K562 (cell line): ENCODE measurements at places on chromosomes 13 and 19.

DNA sequence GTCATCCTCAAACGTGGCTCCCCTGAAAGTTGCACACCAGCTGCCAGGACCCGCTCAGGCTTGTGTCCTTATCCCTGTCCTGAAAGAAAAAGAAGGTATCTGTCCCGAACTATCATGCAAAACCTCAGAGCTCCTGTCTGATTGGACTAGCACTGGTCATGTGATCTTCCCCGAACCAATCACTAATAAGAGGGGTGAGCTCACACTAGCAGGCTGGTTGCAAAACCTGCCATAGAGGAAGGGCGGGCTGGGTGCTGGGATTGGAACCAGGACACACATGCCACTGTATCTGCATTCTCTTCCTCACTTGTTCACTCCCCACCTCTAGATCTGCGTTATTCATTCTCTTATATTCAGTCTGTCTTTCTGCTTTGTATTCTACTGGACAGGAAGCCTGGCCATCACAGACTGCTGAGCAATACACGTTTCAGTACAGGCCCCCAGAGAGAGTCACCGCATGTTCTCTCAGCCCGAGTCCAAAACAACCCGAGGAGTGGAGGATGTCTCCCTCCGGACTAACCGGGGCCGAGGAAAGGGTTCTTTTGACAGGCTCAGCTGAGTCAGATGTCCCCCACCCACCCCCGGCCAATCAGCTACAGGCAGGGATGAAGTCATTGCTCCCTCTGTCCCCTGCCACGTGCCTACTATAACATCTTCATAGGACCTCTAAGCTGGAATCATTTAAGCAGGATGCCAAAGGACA, 97.7 kb downstream of the SIPA1L3 start:
- DNase-seq = peak; percentile 76

DNA sequence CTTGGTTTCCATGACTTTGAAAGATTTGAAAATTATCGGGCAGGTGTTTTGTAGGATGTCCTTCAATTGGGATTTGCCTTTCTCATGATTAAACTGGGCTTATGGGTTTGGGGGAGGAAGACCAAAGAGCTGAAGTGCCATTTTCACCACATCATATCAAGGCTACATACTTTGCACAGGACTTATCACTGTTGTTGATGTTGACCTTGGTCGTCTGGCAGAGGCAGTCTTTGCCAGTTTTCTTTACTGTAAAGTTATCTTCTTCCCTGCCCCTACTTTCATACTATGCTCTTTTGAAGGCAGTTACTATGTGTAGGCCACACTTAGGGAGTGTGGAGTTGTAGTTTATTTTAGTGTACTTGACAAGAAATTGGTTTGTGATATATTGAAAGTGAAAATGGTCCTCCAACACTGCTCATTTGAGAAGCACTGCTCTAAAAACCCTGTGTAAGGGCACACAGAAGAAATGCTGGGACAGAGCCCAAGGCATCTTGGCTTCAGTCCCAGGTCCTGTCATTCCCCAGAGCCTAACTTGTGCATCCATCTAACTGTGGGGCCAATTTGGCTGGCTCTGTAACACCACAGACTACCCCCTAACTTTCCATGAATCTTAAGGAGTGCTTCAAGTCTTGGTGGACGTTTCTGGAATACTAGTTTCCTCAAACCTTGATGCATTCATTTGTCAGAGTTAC, 384.9 kb downstream of the KCNRG start:
- no peak for DNase-seq

GRCh38 chr13:37495046-37495445, 103.5 kb downstream of the POSTN start:
- DNase-seq = no peak

GRCh38 chr19:19674315-19674714, 5.7 kb downstream of the ZNF101 start:
- no peak for DNase-seq

DNA sequence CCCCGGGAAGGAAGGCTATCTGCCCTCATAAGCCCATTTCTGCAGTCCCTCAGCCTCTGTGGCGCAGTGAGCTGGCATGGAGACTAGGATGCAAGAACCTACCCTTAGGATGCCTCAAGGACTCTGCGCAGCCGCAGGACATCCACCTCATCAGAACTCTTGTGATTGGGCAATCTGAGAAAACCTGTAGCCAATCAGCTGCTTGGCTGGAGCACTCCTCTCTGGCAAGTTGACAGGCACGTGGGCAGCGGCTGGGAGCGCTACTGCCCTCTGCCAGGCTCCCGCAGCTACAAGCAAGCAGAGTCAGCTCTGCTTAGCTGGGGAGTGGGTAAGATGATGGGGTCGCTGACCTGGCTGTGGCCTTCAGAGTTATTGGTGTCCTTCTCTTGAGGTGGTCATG, 1.5 kb upstream of the ECSIT start:
- peak; percentile 87 for DNase-seq

DNA sequence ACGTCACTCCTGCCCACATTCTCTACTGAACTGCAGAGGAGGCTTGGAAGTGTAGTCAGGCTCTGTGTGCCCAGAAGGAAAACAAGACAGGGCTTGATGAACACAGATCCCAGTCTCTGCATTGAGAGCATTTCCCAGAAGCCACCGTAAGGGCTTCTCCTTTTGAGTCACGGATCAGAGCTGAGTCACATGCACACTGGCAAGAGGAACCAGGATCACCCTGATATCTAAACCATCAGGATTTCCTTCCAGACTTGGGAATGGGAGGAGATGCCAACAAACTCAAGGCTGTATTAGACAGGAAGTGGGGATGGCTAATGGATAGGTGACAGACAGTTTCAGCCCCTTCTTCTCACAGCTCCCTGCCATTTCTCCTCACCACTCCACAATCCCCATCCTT, 17.7 kb upstream of the FBXO17 start:
- no peak for DNase-seq

- no peak for DNase-seq
Measured at GRCh38 chr19:16586991-16587832, 15.0 kb upstream of the SLC35E1 start.

GRCh38 chr19:48914181-48914580, 14.1 kb downstream of the NUCB1 start:
- no peak for DNase-seq

DNA sequence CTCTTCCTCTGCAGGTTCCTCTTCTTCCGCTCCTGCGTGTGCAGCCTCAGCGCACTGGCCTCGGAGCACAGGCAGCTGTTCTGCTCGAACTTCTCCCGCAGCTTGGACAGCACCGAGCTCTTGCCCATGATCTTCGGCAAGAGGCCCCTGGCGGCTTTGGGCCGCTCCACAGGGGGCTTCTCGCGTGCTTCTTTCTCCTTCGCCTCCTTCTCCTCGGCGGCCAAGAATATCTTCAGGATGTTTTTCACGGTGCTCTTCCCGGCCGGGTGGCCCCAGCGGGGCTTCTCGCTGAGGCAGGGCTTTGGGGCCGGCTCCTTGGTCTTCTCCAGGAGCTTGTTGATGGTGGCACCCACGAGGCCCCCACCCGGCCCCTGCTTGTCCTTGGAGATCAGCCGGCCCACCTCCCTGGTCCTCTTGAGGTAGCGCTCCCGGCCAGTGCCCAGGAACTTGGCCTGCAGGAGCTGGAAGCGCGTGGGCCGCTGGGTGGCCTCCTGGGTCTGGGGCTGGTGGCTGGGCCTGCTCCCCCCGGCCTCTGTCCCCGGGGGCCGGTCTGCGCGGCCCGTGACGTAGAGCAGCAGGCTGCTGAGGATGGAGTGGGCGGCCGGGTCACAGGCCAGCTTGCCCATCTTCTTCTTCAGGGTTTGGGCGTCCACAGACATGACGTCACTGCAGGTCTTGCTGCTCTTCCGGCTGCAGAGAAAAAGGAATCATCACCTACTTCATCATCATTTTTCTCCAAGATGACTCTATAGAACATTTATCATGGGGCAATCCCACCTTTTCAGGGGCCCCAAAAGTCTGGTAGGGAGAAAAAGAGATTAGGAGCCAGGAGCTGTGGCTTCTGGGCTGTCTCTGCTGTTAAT, 43.8 kb upstream of the GRTP1 start:
- no peak for DNase-seq

DNA sequence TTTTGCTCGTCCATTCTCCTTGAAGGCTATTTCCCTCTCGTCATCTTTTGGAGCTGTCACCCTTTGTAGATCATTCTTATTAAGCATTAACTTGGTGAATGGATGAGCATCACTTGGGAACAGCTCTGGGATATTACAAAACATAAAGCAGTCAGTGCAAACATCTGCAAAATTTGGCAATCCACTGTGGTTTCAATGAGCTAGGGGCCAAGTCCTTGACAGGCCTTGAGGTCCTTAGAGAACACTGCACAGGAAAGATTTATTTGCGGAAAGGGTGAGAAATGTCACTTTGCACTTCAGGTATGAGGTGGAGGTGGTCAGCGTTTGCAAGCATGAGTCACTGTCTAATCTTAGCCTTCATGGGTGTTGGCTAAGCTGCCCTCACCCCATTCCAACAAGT, 239.7 kb upstream of the MAB21L1 start:
- DNase-seq = no peak

- no peak for DNase-seq
Measured at GRCh38 chr19:32895384-32895783, 25.8 kb upstream of the SLC7A9 start.
